Pulmonary artery endothelial cell (primary cell): ENCODE measurements at places on chromosomes 6 and 20.

DNA sequence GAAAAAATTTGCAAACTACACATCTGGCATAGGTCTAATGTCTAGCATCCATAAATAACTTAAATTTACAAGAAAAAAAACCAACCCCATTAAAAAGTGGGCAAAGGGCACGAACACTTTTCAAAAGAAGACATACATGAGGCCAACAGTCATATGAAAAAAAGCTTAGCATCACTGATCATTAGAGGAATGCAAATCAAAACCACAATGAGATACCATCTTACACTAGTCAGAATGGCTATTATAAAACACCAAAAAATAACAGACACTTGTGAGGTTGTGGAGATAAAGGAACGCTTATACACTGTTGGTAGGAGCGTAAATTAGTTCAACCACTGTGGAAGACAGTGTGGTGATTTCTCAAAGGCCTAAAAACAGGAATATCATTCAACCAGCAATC lies 33.7 kb upstream of the EPB41L2 start:
- no peak for DNase-seq

DNA sequence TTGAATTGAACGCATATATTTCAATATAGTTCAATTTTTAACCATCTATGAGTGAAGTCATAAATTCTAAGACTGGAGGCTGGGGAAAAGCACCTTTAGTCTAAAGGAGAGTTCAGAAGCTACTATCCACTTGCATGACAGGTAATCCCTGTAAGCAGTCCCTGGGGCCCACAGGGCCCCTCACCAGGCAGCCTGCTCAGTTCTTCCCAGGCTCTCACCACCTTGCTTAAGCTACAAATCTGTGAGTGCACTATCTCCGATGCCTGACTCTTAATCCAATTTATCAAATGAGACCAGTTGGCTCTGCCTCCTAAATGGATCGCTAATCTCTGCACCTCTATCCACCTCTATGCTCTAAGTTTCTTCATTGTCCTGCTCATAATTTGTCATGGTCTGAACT lies 413.8 kb downstream of the PTPRT start:
- no peak for DNase-seq

DNA sequence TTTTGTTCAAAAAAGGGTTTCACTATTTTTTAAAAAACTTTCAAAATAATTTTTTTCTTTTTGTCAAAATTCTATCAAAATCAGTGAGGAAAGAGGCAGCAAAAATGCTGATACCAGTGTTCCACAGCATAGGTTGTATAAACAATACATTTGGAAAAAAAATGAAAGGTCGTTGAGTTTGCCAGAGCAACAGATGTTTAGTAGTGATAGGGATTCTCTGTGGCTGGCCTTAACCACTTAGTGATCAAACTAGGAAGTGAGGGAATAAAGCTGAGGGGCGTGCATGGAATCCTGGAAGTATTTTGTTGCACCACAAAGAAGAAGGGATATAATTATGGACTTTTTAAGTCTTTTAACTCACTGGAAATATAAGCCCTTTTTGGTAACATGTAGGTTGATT lies 555.3 kb upstream of the CHD6 start:
- no peak for DNase-seq

- no peak for DNase-seq
These were observed 28.0 kb downstream of the NR2E1 start for GRCh38 chr6:108193835-108194234.

DNA sequence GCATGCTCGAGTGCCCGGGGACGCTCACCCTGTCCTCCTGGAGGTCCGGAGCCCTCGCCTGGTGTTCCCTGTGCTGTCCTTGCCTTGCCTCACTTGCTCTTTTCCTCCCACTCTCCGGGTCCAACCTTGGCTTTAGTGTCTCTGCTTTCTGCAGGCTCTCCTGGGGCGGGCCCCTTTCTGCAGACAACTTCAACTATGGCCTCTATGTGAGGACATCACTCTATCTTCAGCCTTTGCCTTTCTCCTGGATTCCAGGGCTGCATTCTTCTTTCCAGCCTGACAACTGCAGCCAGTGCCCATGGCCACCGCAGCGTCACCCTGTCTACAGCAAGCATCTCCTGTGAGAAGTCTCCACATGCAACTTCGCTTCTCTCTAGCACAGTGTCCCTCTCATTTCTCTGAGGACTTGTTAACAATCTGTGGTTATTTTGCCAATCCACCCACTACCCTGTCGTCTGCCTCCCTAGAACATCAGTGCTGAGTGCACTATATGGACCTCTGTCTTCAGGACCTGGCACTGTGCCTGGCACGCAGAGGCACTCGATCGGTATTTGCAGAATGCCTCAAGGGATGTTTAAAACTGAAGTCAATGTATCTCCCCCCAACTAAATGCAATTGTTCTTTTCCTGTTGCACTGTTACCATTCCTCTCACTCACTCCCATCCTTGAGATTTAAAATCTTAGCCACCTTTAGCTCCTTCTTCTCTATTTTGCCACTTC lies 35.9 kb downstream of the FOXC1 start:
- no peak for DNase-seq

DNA sequence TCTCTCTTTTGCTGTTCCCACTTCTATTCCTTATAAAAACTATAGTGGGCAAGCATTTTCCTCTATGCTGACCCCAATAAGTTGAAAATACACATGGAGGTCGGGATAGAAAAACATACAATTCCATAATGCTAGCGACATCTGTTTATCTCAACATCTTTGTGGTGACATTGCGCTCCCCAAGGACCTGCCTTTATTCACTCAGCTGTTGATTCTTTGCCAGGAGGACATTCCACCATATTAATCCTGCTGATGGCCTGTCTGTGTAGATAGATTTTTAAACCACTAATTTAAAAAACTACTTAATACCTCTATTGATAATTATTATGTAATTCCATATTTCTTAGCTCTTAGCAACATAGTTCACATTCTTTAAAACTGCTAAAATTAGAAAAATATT lies 555.3 kb upstream of the MAP3K7 start:
- DNase-seq, result no peak

- DNase-seq, result no peak
These were observed 150.3 kb downstream of the KLHL32 start for GRCh38 chr6:97074785-97075184.

- DNase-seq, result peak; percentile 3
These were observed 3.3 kb downstream of the ADGRB3 start for GRCh38 chr6:68638230-68638900.

DNA sequence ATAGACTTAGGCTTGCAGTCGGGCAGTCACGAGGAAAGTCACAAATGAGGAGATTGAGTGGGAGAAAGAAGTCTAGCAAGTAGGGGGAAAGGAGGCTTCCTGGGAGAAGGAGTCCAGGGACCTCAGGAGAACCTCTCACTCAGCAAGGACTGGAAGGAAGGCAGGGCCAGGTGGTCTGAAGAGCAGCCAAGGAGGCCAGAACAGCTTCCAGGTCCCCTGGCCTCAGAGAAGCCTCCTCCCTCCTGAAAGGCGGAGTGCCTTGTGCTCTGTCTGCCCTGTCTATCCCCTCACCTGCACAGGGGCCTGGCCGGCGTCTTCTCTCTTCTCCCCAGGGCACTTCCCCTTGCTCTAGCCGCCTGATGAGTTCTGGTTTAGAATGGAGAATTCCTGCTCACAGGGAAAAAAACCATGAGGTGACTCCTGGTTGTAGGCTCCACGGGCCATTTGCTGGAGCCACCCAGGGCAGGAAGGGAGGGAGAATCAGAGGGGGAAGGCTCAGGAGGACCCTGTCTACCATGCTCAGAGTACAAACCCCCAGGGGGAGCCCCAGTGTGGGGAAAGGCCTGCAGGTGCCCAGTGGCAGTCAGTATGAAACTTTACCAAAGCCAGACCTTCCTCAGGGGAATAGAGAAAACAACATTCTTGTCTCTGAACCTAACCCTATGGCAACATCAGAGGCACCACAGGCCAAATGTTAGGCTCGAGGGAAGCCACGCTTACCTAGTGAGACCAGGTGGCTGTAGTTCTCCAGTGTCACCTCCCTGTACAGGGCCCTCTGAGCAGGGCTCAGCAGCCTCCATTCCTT lies 11.2 kb downstream of the ZNF337 start:
- no peak for DNase-seq

- no peak for DNase-seq
These were observed 11.3 kb upstream of the ADRM1 start for GRCh38 chr20:62291251-62292066.

DNA sequence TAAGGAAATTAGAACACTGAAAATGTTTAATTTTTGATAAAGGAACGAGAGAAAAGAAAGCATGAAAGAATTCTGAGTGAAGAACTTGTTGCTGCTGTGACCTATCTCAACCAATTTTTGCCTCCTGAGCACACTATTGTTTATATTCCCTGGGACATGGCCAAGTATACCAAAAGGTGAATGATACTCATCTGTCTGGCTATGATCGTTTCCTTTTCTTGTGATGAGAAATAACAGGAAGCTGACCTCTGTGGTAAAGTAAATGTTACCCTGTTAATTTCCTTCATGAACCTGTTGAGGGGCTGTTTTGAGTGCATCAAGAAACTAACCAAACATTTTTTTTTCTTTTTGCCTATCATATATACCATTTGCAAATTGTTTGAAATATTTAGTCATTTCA lies 69.1 kb downstream of the FIG4 start:
- DNase-seq, result peak; percentile 24

- no peak for DNase-seq
These were observed at the start of gene CD24 for GRCh38 chr6:106974336-106974998. Gene CD24, minus strand, starts transcription at chr6:106974729. Its CDS starts 83 bp downstream, at chr6:106974646.

- no peak for DNase-seq
These were observed 6.9 kb upstream of the MANBAL start for GRCh38 chr20:37282556-37282955.

DNA sequence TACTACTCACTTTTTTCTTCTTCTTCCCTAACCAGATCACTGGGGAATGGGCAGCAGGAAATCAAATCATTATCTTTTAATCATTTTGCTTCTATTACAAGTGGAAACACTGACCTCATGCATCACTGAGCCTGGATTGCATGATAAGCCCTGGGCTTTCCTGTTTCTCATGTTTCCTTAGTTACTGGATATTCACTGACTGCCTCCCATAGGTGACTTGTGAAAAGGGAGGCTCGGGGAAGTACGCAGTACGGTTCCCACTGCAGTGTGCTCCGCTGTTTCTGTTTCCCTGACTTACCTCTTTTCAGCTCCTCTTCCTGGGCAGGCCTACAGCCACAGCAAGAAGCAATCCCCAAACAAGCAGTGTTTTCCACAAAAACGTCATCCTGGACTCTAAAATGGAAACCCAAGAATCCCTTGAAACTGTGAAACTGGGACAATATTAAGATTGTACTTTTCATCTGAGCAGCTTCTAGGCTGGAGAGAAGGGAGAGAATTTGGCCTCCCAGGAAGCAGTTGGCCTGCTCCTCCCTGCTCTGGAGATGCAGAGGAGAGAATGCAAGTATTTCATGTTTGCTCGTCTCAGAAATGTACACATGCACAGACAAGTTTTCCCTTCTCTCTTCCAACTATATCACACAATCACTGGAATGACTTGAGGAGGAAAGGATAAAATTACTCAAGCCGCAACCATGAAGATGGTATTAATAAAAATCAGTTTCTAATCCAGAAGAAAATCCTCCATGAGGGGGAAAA lies 13.1 kb downstream of the BTNL2 start:
- peak; percentile 97 for DNase-seq

GRCh38 chr20:23305098-23305497 lies 45.5 kb upstream of the NXT1 start:
- DNase-seq, result no peak

DNA sequence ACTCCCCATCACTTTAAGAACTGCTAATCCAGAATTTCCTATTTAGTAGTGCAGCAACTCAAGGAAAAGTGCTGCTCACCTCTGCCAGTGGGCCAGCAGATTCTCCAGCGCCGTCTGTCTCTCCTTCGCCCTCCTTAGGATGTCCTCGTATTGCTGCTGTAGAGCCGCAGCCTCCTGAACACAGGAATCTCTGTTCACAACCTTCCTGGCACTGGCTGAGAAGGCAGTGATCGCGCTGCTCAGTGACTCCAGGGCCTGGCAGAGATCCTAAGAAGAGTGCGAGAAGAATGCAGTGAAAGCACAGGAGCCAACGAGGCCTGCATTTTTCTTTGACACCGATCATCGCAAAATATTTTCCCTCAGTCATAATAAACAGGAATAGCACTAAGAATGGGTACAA lies 209.0 kb downstream of the SYNE1 start:
- no peak for DNase-seq

DNA sequence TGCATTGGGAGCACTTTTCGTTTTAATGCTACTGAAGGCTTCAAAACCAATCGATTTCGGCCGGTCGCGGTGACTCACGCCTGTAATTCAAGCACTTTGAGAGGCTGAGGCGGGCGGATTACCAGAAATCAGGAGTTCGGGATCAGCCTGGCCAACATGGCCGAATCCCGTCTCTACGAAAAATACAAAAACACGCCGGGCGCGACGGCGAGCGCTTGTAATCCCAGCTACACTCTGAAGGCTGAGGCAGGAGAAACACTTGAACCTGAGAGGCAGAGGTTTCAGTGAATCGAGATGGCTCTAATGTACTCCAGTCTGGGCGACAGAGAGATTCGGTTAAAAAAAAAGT lies 58.4 kb downstream of the TRIM38 start:
- no peak for DNase-seq

DNA sequence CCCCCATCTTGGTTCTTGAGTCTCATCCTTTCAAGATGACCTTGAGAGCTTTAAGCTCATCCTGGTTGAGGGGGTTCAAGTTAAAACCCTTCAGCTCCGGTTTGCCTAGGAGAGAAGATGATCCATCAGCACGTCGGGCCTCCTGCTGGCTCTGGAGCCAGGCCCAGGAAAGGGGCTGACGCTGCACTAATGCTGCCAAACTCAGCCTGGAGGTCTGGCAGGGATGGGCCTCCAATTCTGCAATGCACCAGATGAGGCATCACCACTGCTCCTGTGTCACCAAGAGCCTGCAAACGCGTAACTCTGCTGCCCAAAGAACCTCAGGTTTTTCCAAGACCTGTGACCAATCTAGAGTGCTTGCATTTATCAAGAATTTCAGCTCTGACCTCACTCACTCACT lies 6.1 kb downstream of the PDRG1 start:
- DNase-seq, result no peak

DNA sequence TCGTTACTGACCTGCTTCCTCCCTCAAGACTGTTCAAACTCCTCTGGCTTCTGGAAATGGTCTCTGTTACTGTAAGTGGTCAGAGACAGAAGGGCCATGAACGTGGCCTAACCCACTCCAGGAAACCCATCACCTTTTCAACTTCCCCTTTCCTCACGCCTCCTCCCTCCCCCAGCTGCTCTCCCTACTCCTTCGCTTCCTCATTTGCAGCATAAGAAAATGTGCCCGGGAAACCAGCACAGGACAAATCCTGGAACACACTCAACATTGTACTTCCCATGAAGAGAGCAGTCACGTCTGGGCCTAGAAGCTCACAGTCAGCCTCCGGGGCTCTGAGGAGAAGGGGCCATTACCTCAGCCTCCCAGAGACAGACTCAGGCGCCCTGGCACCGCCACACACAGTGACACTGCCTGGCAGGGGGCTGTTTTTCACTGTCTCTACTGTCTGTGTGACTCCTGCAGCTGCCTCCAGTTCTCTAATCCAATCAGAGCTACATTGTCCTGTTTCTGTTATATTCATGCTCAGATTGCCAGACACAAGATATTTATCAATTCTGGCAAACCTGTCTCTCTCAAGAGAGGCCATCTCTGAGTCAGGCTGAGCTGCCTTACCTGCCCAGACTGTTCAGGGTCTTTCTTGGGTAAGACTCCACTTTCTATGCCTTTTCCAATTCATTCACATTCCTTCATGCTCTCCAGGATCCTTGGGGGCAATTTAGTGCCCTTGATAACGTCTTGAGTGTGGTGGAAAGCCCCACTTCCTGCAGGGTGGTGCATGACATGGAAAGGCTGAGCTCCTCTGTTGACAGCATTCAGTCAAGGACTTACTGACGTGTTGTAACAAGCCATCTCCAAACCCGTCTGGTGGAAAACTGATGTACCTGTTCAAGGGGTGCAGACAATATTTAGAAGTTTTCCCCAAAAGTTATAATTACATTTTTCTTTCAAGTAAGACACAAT lies 242.2 kb downstream of the HIVEP2 start:
- DNase-seq, result no peak

GRCh38 chr6:2733324-2733723 lies 17.4 kb downstream of the MYLK4 start:
- no peak for DNase-seq
